ENCODE measurements at places on chromosomes 1 and 21.
A peak's percentile ranks its signal among the peaks of the same experiment; 100 is the strongest.

GRCh38 chr21:40717028-40717427 is 129.9 kb downstream of the DSCAM start:
- DNase-seq: peak; percentile 4

- DNase-seq: no peak
These were observed 247.2 kb downstream of the FMN2 start for GRCh38 chr1:240338837-240339236.

DNA sequence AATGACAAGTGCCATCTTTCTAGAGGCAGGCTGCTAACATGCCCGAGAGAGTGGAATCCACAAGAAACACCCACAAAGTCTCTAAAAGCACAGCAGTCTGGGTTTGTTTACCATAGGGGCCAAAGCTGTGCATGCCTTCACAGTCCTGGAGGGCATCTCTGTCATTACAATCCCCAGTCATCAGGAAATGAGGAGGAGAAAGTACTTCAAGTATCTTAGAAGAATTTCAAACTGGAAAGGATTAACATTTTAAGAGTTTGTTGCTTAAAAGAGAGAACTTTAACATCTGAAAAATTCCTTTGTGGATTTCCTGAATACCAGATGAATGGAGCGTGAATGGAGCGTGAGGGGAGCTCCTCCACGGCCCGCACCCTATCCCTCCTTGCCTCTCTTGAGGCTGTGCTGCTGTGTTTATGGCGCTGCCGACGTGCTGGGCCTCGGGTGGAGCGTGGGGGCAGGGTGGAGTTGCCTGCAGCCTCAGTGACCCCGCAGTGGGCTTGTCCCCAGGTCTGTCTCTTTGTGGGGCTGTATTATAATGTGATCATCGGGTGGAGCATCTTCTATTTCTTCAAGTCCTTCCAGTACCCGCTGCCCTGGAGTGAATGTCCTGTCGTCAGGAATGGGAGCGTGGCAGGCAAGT is 23.3 kb downstream of the SLC6A17 start:
- no peak for DNase-seq

GRCh38 chr1:231716879-231717278 is 90.3 kb downstream of the DISC1 start:
- DNase-seq: no peak

GRCh38 chr1:6108937-6109614 is 63.4 kb downstream of the KCNAB2 start:
- peak; percentile 6 for DNase-seq

DNA sequence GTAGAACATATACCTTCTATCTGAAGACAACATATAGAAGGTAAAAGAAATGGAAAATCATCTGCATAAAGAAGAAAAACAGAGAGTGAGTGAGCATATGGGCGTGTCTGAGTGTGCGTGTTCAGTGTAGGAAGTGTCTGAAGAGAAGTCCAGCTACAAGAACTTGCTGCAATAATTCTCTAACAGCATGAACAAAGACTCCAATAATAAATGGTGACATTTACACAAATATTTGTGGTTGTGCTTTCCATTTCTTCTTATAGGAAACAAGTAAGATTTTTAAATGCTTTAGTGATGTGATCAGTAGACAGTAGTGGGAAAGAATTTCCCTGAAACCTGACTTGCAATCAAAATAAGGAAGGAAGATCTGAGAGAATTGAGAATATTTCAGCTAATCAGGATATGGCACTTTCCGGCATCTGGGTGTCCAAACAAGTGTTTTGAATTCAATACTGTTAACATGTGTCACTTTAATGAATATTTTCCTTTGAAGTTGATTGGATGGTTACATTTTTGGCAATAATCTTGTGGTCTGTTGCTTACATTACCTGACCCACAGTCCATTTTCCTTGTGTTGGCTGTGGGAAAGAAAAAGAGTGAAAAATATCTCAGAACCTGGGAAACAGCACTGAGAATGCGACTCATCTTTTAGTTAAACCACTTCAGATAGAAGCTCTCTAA is 154.0 kb downstream of the TGFB2 start:
- DNase-seq: no peak

GRCh38 chr1:105591681-105592080 is 1464.8 kb upstream of the PRMT6 start:
- no peak for DNase-seq

GRCh38 chr1:154736841-154737240 is 128.9 kb upstream of the ADAR start:
- no peak for DNase-seq

DNA sequence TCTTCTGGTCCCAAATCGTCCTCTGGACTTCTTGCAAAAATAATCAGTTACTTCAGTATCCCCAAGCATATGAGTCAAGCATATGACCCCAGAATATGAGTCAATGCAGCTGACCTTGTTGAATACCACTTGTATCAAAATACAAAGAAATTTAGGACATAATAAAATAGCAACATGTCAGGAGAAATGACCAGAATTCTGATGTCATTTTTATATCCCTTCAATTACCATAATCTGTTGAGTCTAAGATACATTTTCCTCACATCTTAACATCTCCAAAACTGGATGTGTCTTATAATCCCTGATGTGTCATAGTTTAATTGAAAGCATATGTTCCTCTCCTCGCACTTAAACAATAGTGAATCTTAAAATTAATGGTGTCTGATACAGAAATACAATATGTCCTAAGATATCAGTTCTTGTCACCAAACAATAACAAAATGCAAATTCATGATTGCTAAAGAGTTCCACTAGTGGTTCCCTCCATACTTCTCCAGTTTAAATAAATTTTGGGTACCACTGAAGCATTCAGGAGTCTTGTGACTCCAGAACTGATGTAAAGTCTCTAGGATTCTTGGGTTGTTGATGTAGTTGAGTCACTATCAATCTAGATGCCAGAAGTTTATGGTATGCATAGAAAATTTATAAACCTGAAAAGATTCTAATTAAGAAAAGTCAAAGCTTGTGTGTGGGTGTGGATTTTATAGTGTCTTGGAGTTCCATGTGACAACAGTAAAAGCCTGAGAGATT is 41.8 kb downstream of the KIFAP3 start:
- DNase-seq: no peak

GRCh38 chr1:53648516-53648915 is 90.4 kb downstream of the GLIS1 start:
- no peak for DNase-seq

GRCh38 chr1:156581661-156582387 is 2.3 kb downstream of the TTC24 start:
- no peak for DNase-seq

GRCh38 chr1:175841738-175842187 is 98.4 kb upstream of the TNR start:
- DNase-seq: no peak

- DNase-seq: no peak
These were observed 138.3 kb upstream of the GPR52 start for GRCh38 chr1:174309490-174309889.

- DNase-seq: no peak
These were observed 8.4 kb upstream of the SLC19A1 start for GRCh38 chr21:45550522-45551210.

DNA sequence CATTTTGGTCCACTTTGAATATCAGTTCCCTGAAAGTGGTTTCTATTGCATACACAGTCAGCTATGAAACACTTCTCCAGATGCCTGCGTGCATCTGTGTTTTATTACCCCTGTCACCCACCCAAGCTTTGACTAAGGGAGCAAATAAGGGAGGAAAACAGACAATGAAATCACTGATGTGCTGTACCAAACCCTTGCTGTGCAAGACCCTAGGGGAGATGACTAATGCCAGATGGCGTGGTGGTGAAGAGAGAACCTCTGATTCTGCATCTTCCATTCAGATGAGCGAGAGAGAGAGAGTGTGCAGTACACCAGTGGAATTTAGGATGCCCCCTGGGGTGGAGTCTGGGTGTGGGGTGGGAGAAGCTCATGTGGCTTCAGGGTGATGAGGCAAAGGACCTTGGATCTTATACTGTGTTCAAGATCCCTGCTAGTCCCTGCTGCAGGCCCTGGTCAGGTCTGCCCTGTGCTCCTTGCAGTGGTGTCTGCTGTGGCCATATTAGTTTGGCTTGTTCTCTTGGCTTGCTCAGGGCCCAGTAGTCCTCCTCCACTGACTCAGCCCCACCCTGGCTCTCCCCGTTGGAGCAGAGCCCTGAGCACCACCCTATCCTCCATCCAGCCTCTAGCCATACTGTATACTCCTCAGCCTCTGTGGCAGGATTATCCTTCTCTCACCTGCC is 18.5 kb downstream of the CLCA1 start:
- DNase-seq: no peak

GRCh38 chr1:214414691-214415090 is 133.7 kb downstream of the SMYD2 start:
- DNase-seq: no peak

DNA sequence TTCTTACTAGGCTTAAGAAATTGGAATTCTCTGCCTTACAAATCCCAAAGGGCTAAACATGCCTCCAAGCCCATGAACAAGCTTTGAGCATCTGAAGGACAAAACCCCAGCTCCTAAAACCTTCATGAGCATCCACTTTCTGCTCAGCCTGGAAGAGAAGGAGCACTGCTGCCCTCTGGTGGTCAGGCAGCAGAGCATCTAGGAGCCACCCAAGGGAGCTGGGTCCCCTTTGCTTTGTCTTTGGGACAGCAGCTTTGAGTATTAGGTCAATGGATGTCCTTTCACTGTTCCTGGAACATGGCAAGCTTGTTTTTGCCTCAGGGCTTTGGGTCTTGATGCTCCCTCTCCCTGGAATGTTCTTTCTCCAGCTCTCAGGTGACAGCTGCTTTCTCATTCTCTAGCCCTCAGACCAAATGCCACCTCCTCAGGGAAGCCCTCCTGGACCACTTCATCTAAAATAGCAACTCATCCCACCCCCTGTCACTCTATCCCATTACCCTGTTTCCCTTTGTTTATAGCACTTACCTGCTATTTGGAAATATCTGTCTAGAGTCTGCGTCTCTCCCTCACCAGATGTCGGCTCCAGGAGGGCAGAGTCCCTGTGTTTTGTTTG is 25.7 kb downstream of the RAB7B start:
- DNase-seq: peak; percentile 77

DNA sequence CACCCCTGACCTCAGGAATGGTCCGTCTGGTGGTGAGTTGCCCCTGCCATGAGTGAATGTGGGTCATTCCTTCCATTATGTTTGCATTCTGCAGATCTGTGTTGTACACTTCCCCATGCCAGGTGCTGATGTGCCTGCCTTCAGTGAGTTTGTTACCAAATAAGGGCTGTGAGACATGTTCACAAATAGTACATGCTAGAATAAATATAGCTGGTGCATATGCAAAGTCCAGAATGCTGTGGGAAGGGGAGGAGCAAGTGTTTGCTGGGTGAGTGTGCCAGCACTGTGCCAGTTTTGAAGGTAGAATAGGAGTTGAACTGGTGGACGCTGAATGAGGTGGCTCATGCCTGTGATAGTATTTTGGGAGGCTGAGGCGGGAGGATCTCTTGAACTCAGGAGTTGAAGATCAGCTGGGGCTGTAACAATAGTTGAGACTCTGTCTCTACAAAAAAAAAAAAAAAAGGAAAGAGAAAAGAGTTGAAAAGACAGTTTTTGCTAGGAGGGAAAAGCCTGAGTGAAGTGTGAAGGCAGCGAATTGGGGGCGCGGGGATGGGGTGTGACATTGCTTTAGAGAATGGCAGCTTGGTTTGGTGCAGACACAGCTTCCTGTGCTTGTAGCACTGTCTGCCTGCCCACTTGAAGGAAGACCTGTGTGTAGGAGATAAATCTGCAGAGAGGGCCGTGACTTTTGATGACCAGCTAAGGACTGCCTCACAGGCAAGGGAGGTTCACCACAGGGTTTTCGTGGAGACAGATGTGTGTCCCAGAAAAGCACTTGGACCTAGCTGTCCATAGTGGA is 61.1 kb downstream of the LGR6 start:
- no peak for DNase-seq

DNA sequence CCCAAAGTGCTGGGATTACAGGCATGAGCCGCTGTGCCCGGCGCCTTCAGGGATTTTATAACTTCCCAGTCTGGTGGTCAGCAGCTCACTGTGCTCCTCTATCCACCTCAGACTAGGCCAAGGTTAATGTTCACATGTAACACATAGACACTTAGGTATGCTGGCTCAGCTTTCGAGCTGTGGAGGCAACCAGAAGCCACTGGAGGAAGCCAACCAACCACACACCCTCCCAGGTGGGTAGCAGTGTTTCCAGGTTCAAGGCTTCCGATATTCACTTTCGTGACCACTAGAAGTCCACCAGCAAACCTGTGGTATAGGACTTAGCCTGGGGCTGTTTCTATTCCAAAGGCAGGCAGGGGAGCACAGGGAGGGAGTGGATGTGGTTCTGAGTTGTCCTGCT is 255.9 kb upstream of the KIAA0040 start:
- DNase-seq: no peak

GRCh38 chr1:82565146-82565545 is 764.4 kb downstream of the ADGRL2 start:
- no peak for DNase-seq

- no peak for DNase-seq
These were observed 52.7 kb upstream of the SYNC start for GRCh38 chr1:32755098-32755809.

All from hematopoietic multipotent progenitor cell treated with erythropoietin and hydrocortisone succinate and interleukin-3 and kit ligand, for 15 days (in vitro differentiated cells).